ENCODE measurements at places on chromosomes 7 and 10. TPM values are rescaled to one million over a fixed set of nuclear protein-coding genes. Genes with fewer than 3 reads are reported as not detected.

The NUDT13 gene
- polyA plus RNA-seq, result 2.4 TPM

The APBB1IP gene
- polyA plus RNA-seq, result 10.5 TPM

The SLC29A3 gene
- 8.6 TPM for polyA plus RNA-seq

The MYO1G gene
- 0.56 TPM for polyA plus RNA-seq

DNA sequence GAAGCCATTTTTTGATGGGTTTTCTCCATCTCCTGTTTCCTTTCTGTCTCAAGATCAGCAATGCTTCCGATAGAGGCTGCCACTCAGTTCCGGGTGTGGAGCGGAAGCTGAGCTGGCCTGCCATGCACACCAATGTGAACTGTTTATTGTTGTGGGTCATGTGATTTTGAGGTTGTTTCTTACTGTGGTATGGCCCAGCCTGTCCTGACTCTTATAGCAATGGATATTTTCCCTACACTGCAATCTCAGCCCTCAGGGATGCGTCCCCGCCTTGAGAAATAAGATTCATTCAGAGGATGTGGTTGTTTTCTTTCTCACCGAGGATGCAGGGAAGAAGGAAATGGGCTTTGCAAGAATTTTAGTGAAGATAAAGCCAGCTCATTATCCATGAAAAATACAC lies 134.7 kb downstream of the PFKFB3 start:
- H3K4me1 ChIP-seq, result peaks cover 6% of the 10 kb centered on the region
- no peak overlapping the region for H3K4me3 ChIP-seq
- H3K27me3 ChIP-seq, result no peaks in the 10 kb centered on the region
- no peaks in the 10 kb centered on the region for H3K36me3 ChIP-seq
- DNase-seq, result no peak
- H3K27ac ChIP-seq, result no peak overlapping the region

GRCh38 chr10:35428521-35428920 lies 92.2 kb downstream of the CCNY start:
- peaks cover 11% of the 10 kb centered on the region for H3K4me1 ChIP-seq
- H3K27ac ChIP-seq, result no peak overlapping the region
- no peaks in the 10 kb centered on the region for H3K27me3 ChIP-seq

GRCh38 chr10:103572347-103573204 lies 79.1 kb downstream of the NEURL1 start:
- H3K4me1 ChIP-seq, result no peaks in the 10 kb centered on the region
- no peak overlapping the region for H3K27ac ChIP-seq
- H3K36me3 ChIP-seq, result peaks cover 20% of the 10 kb centered on the region
- no peak for DNase-seq

DNA sequence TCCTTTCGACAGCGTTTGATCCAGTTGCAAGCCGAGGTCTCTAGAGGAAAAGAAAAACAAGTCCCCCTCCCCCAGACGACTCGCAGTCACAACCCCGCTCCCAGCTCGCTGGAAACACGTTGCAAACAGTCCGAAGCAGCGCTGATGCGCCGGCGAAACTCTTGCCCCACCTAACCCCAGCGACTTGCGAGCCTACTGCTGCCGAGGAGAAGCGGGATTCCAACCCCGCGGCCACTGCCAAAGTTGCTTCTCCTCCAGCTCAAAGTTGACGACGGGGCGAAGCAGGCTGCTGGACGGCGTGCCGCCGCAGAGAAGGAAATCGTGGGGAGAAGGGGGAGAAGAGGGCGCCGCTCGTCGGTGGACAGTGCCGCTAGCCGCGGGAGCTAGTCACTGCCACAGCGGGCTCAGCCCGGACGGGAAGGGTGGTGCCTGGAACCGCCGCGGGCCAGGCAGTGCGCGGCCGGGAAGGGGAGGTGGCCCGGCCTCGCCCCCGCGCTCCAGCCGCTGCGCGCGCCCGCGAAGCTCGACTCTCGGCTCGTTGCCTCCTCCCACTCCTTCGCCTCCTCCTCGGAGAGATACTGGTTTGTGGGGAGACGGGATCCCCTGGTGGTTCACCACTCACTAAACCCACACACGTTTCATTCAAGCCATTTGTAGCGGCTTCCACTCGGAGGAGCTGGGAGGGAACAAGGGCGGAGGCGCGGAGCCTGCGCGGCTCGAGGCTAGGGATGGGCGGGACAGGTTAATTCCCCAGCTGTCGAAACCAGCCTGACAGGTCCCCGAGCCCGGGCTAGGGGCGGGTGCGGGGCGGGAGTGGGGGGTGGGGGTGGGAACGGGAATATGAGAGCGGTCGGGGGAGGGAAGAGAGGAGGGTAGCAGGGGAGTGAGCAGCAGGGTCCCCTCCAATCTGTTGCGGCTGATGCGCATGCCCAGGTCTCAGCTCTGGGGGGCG lies at the start of gene GPR37:
TSS of gene GPR37 (minus strand) at position 392 of the 952 bp plus-strand sequence. CDS start 816 bp downstream, outside the sequence.
- H3K36me3 ChIP-seq, result no peaks in the 10 kb centered on the region
- DNase-seq, result no peak
- peaks cover 27% of the 10 kb centered on the region for H3K27me3 ChIP-seq
- peak within 1 kb of the TSS; percentile 29 for H3K27ac ChIP-seq
- H3K4me3 ChIP-seq, result peak within 1 kb of the TSS; percentile 64
- H3K4me1 ChIP-seq, result peaks cover 18% of the 10 kb centered on the region

DNA sequence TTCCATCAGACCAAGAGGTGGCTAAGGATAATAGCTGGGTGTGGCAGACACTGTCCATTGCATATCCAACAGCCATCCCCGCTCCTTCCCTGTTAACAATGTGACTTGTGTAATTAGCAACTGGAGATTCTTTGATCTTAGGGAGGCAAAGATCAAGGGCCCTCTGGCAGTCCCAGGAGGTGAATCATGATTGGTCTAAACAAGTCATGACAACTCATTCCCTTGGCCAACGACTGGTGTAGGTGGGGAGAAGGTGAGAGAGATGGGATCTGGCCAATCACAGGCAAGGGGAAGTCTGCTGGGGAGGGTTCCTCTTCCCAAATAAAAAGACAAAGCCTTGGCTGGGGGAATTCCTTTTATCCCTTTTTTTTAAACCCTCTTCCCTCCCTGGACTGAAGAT lies 46.2 kb upstream of the COMTD1 start:
- H3K4me1 ChIP-seq, result peaks cover 9% of the 10 kb centered on the region
- no peak overlapping the region for H3K4me3 ChIP-seq
- H3K27ac ChIP-seq, result no peak overlapping the region
- DNase-seq, result no peak
- H3K27me3 ChIP-seq, result peaks cover 4% of the 10 kb centered on the region
- no peaks in the 10 kb centered on the region for H3K36me3 ChIP-seq

GRCh38 chr10:86580521-86580891 lies 58.9 kb upstream of the WAPL start:
- no peaks in the 10 kb centered on the region for H3K27me3 ChIP-seq
- no peaks in the 10 kb centered on the region for H3K36me3 ChIP-seq
- no peak overlapping the region for H3K4me3 ChIP-seq
- H3K4me1 ChIP-seq, result peaks cover 9% of the 10 kb centered on the region
- H3K27ac ChIP-seq, result peak overlapping the region; percentile 3

- H3K36me3 ChIP-seq, result peaks cover 5% of the 10 kb centered on the region
- no peak overlapping the region for H3K4me3 ChIP-seq
- H3K27ac ChIP-seq, result no peak overlapping the region
- no peaks in the 10 kb centered on the region for H3K4me1 ChIP-seq
- H3K27me3 ChIP-seq, result no peaks in the 10 kb centered on the region
Measured at GRCh38 chr10:87752566-87752965, 65.5 kb downstream of the ATAD1 start.

DNA sequence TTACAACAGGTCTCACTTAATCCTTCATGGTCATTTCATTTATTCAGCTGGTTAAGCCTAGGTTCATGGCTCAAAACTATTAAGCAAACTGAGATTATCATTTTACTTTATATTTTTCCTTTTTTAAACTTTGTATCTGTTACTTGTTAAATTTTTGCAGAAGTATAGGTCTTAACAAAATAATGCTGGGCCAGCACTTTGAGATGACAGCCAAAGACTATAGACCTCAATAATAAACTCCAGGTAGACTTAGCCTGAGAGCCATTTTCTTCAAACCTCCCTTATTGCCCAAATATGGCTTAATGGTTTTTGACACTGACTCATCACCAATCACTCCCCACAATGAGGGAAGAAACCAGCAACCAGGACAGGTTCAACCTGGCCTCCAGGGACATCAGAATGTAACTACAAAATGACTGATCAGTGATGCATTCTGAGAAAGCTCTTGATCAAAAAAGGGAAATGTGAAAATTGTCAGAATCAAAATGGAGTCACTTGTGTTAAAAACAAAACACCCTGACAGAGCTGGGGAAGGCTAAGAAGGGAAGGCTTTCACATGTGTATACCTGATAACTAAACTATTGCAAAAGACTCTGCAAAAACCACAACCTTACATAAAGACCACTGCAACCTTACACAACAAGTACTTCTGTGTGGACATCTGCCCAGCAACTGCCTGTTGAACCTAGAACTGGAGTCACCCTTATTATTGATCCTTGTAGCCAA lies 2.1 kb upstream of the CCDC126 start:
- H3K36me3 ChIP-seq, result no peaks in the 10 kb centered on the region
- H3K4me1 ChIP-seq, result peaks cover 11% of the 10 kb centered on the region
- no peaks in the 10 kb centered on the region for H3K27me3 ChIP-seq

Measured in spinal cord (tissue), 10 donors.